ENCODE measurements at places on chromosomes 3 and 15.

DNA sequence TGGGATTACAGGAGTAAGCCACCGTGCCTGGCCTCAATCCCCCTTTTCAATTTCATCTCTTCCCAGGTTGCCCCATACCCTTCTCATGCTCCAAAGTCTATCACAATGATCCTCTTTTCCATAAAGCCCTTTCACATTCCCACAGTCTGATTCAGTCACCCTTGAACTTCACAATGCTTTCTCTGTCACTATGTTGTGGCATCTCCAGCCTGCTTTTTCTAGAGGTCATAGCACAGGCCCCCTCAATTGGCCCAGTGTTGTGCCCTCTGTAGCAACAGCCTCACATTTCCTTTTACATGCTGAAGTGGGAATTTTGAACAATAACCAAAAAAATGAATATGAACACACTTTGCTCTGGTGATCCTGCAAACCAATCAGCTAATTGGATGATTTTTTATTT, 21.5 kb downstream of the DRD3 start:
- DNase-seq, result no peak

DNA sequence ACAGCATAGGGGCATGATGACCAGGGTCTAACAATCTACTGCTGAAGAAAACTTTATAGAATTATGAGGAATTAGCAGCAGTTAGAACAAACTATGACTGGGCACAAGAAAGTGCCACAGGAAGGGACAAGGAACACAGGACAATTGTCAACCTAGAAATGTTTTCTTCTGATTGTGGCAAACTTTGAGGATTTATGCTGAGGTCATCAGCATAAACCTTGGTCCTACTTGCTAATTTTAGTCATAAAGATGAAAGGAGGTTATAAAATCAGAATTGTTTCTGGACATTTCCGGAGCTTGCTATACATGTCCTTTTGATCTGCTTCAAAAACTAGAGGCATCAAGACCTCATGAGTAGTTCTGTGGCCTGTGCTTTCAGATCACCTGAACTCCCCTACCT, 446.6 kb upstream of the THBS1 start:
- DNase-seq, result no peak

DNA sequence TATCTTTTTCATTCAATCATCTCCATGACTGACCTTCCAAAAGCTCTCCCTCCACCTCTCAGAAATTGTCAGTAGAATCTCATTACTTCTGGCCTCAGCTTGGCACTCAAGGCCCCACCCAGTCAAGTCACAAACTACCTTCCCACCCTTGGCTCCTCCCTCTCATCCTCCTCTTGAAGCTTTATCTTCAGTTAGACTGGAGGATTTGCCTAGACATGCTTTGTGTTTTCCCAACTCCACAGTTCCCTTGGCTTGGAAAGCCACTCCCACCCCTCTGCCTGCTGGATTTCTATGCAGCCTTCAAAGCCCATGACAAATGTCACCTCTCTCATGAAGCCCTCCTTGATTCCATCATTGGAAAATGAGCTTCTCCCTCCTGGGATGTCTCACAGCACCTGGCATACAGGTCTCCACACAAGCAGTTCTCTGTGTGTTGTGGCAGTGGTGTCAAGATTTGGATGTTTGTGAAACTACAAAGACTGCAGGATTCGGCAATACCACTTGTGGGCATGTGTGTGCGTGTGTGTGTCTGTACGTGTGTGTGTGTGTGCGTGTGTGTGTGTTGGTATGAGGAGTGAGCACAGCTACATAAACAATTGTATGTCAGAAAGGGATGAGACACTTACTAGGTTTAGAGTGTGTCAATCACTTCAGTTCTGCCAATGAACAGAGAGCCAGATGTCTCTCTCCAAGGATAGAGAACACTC, 45.3 kb upstream of the VPS8 start:
- no peak for DNase-seq

GRCh38 chr3:132804498-132804897, 82.3 kb upstream of the NPHP3 start:
- no peak for DNase-seq

- no peak for DNase-seq
These were observed 1.1 kb downstream of the SSR3 start for GRCh38 chr3:156553705-156554356.

GRCh38 chr3:128486205-128486628, 6.8 kb downstream of the GATA2 start:
- DNase-seq, result no peak

GRCh38 chr15:60358935-60359682, 38.7 kb downstream of the ANXA2 start:
- no peak for DNase-seq

GRCh38 chr3:33954956-33955355, 156.5 kb downstream of the PDCD6IP start:
- no peak for DNase-seq

DNA sequence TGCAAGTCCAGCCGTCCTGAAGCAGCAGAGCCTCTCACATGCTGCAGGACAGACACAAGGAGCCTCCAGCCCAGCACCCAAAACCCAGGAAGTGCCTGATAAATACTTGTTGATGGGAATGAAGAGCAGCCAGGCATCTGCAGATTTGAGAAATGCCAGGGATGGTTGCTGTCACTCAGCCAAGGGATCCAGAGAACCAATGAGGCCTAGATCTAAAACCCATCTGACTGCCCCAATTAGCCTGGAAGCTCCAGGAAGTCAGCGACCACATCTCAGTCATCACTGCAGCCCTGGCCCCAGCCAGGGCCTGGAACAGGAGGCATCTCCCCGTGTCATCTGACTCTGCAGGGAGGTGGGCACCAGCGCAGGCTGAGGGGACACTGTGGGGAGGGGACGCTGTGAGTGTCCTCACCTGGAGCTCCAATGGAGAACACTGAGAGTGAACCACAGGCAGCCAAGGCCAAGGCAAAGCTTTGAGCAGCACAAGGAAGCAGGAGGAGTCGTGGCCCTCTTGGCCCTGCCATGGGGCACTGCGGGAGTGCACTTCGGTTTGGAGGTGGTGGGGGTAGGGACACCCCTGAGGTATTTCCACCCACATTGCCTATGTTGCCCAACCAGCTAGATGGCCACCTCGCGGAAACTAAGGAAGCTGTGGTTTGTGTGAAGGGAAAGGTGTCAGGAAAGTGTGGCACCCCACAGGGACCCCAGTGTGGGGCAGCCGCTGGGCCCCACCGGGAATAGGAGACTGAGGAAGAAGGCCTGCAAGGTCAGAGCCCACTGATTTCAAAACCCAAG, 229.5 kb downstream of the VPS13C start:
- DNase-seq, result no peak

- DNase-seq, result no peak
These were observed 30.1 kb downstream of the APPL1 start for GRCh38 chr3:57257678-57258077.

- no peak for DNase-seq
These were observed 7.1 kb upstream of the LMOD3 start for GRCh38 chr3:69129531-69129930.

DNA sequence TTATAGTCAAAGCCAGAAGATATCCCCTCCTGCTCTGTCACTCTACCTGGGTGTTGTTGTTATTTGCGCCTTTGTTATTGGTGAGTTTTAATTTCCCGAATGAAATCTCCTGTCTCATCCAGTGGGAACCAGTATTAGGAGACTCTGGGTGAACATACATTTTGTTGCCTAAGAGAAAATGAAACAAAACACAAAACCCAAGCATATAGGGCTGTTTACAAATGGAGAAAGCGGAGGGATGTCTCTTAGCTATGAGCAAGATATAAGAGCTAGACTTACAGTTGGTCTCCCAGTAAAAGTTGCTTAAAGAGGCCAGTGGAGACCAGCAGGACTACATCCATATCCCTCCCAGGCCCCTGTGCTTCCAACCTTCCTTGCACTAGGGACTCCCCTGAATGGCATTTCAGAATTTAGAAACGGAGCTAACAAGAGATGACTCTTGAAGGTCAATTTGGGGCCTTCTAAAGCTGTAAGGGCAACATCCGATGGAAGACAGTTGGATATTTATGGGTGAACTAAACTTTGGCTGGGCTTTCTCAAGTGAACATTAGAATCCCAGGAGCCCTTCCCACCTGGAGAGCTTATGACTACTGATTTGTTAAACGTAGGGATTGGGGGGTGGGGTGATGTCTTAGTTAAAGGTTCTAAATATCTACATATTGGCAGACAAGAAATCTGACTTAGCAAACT, 2.7 kb downstream of the EOMES start:
- DNase-seq, result no peak

DNA sequence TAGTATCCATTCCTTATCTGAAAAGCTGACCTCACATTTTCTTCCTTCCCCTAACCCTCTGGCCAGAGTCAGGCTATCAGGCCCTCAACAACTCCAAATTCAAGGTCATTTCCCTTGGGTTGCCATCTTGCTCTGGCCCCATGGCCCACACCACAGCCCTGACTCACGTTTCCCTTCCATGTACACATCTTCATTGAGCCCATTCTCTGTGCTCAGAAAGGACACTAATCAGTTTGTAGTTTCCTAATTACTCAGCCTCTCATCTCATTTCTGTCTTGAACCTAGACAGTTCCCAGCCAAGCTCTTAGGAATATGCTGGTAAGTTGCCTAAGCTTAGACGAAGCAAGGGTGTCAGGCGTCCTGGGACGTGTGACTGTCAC, 14.9 kb downstream of the TGM5 start:
- no peak for DNase-seq

- DNase-seq, result peak; percentile 45
These were observed 49.9 kb downstream of the KY start for GRCh38 chr3:134600685-134601463.

GRCh38 chr15:87527416-87527815, 729.1 kb downstream of the NTRK3 start:
- DNase-seq, result no peak

GRCh38 chr3:30034246-30034991, 572.0 kb upstream of the TGFBR2 start:
- DNase-seq, result no peak

GRCh38 chr3:177179281-177180067, 17.8 kb downstream of the TBL1XR1 start:
- no peak for DNase-seq

DNA sequence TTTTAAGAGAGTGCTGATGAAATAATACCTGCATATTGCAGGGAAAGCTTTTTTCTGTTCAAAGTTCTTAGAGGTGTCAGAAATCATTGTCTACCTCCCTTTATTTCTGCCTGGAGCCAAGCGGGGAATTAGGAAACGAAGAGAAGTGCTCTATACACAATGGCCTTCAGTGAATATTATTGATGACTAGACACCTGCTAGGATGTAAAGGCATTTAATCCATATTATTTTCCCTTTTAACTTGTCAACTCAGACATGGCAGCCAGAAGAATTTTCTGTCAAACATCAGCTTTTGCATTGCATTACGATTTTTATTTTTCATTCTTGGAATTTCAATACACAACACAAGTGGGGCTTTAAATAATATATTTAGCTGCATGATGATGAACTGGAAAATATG, 24.7 kb downstream of the CADM2 start:
- DNase-seq, result no peak

GRCh38 chr15:60576044-60576443, 97.1 kb upstream of the ICE2 start:
- no peak for DNase-seq

DNA sequence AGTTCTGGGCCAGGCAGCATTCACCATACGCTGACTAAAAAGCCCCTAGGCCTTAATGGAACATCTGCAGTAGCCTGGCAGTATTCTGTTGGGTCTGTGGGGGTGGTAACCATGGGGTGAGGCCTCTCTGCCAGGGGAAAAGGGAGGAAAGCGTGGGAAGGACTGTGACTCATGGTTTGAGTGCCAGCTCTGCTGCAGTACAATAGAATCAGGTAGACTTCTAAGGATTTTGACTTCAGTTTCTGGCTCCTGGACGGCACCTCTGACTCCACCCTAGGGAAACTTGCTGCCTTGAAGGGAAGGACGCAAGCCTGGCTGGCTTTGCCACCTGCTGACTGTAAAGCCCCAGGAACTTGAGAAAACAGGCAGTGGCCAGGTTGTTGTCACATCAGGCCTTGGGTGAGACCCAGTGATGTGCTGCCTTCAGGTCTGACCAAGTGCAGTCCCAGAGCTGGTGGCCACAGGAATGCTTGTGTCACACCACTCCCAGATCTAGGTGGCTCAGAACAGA, 148.6 kb downstream of the SUCNR1 start:
- DNase-seq, result no peak

DNA sequence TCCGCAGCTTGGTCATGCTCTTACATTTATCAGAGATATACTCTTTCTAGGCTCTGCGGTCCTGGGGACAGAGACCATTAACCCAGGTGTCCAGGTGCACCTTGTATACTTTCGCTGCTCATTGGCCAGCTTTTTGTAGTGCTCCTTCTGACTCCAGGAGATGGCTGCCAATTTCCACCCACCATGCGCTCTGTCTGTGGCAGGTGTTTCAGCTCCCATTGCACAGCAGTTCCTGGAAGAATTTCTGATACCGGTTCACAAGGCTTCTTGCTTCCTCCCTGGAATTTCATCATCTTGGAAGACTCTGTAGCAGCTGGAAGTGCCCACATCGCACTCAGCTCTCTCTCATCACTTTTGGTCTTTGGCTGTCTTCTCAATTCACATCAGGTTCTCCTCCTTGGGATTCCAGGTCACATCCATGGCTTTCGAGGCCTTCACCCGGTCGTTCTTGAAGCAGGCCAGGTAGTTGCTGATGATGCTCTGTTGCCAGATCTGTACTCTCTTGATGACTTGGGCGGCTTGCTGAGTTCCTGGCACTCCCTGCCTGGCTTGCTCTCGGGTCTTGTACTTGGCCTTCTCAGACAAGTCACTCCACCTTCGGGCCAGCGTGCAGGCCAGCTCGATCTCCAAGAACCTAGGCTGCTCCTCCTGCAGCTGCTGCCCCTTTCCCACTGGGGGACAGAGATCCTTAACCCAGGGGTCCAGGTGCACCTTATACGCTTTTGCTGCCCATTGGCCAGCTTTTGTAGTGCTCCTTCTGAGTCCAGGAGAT, 41.1 kb upstream of the ARL8B start:
- DNase-seq, result no peak

DNA sequence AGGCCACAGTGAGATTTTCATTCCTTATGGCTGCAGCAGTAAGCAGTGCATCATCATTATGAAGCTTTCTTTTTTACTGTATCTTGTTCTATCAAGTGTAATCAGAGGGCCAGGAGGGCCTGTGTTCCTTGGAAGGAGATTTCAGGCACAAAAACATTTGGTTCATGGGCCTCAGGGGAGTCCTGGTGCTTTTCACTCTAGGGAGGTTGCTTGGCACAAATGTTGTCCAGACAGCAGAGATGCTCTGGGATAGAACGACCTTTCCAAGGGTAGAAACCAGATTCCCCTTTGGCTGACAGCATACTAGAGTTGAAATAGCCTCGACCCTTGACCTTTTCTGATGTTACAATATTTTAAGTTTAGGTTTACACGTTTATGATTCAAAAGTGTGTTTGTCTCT, 95.3 kb upstream of the CLSTN2 start:
- no peak for DNase-seq

- no peak for DNase-seq
These were observed 147.4 kb downstream of the TJP1 start for GRCh38 chr15:29674661-29675533.

GRCh38 chr15:85289677-85290365, 90.6 kb upstream of the AKAP13 start:
- DNase-seq, result no peak

GRCh38 chr3:150913133-150913922, 8.1 kb upstream of the MINDY4B start:
- DNase-seq, result no peak
